ENCODE measurements at places on chromosomes 2 and 18. TPM values are rescaled to one million over a fixed set of nuclear protein-coding genes. Genes with fewer than 3 reads are reported as not detected.

The OSBPL6 gene
- total RNA-seq = 11.8 TPM

The CCL20 gene
- total RNA-seq = not detected

The IL1F10 gene
- total RNA-seq = not detected

The CCDC121 gene
- 1.4 TPM for total RNA-seq

The DCTN1 gene
- total RNA-seq = 133 TPM

The SPATA3 gene
- not detected for total RNA-seq

The FRZB gene
- total RNA-seq = not detected

The DNAH6 gene
- total RNA-seq = under 0.01 TPM

The PLGLB1 gene
- not detected for total RNA-seq

The SGPP2 gene
- total RNA-seq = not detected

The BCL2 gene
- total RNA-seq = 2.6 TPM

The RAX gene
- not detected for total RNA-seq

The C2orf92 gene
- 3.5 TPM for total RNA-seq

The ICOS gene
- not detected for total RNA-seq

The LIMS2 gene
- total RNA-seq = 11.2 TPM

The KATNAL2 gene
- total RNA-seq = 3.0 TPM

The C1QL2 gene
- total RNA-seq = not detected

The REG3A gene
- total RNA-seq = not detected

The C2orf66 gene
- 0.40 TPM for total RNA-seq

The ALK gene
- not detected for total RNA-seq

Data from thoracic aorta endothelial cell (primary cell).